ENCODE measurements at places on chromosomes 3 and 15. TPM values are rescaled to one million over a fixed set of nuclear protein-coding genes. Genes with fewer than 3 reads are reported as not detected.

The SPATA12 gene
- total RNA-seq = not detected

The SLC6A11 gene
- not detected for total RNA-seq

The KBTBD13 gene
- not detected for total RNA-seq

The CYP8B1 gene
- not detected for total RNA-seq

The C3orf22 gene
- total RNA-seq = not detected

The MELTF gene
- total RNA-seq = 2.4 TPM

The LINGO1 gene
- under 0.01 TPM for total RNA-seq

The TRPM7 gene
- 124 TPM for total RNA-seq

The KNL1 gene
- total RNA-seq = 3.5 TPM

The IFT57 gene
- 74.9 TPM for total RNA-seq

The WHAMM gene
- total RNA-seq = 8.0 TPM

The SPG21 gene
- total RNA-seq = 142 TPM

The UBE2E1 gene
- total RNA-seq = 89.0 TPM

The SLMAP gene
- total RNA-seq = 50.7 TPM

The PRR20G gene
- total RNA-seq = not detected

The LRRK1 gene
- 15.2 TPM for total RNA-seq

The CTXN2 gene
- not detected for total RNA-seq

The TMIE gene
- total RNA-seq = under 0.01 TPM

The SLC9A9 gene
- 8.3 TPM for total RNA-seq

The MYZAP gene
- not detected for total RNA-seq

The WDR93 gene
- 0.36 TPM for total RNA-seq

The PBRM1 gene
- 100 TPM for total RNA-seq

The SV2B gene
- not detected for total RNA-seq

The FHIT gene
- total RNA-seq = 3.3 TPM

The MAN2A2 gene
- 20.0 TPM for total RNA-seq

The CMSS1 gene
- total RNA-seq = 14.7 TPM

The ITGA11 gene
- 697 TPM for total RNA-seq

The CSPG4 gene
- 20.3 TPM for total RNA-seq

The SPSB4 gene
- not detected for total RNA-seq

The HGD gene
- under 0.01 TPM for total RNA-seq

The CCDC71 gene
- total RNA-seq = 19.2 TPM

The NEK10 gene
- 58.6 TPM for total RNA-seq

The AADACL2 gene
- total RNA-seq = not detected

The MORC1 gene
- not detected for total RNA-seq

The RSL24D1 gene
- total RNA-seq = 110 TPM

The SYNM gene
- total RNA-seq = 4.0 TPM

The SLC24A5 gene
- total RNA-seq = not detected

The TGM4 gene
- not detected for total RNA-seq

The NAA50 gene
- total RNA-seq = 163 TPM

The MUSTN1 gene
- 1.4 TPM for total RNA-seq

The FBXL2 gene
- 23.6 TPM for total RNA-seq

The CCDC33 gene
- total RNA-seq = not detected

The CADPS gene
- 3.2 TPM for total RNA-seq

The CCR5 gene
- not detected for total RNA-seq
